ENCODE measurements at places on chromosomes 12 and 14.

DNA sequence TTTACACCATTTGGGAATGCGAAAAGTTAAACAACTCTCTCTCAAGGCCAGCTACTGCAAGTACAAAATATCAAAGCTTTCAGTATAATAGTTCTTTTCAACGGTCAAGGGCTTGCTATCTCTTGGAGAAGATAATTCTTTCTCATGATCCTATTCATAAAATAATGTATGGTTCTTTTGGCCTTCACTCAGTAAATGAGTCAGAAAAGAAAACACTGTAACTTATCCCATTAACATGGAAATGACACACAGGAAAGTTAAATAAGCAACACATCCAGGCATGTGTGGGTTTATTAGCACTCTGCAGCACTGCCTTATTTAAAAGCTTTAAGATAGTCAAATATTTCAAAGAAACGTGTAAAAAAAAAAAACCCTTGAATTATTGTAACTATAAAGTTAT lies 36.9 kb downstream of the ZFC3H1 start:
- DNase-seq, result no peak

- DNase-seq, result no peak
These were observed 63.4 kb upstream of the CSRP2 start for GRCh38 chr12:76942267-76942666.

- DNase-seq, result peak; percentile 80
These were observed 54.2 kb downstream of the C12orf42 start for GRCh38 chr12:103441437-103442181.

DNA sequence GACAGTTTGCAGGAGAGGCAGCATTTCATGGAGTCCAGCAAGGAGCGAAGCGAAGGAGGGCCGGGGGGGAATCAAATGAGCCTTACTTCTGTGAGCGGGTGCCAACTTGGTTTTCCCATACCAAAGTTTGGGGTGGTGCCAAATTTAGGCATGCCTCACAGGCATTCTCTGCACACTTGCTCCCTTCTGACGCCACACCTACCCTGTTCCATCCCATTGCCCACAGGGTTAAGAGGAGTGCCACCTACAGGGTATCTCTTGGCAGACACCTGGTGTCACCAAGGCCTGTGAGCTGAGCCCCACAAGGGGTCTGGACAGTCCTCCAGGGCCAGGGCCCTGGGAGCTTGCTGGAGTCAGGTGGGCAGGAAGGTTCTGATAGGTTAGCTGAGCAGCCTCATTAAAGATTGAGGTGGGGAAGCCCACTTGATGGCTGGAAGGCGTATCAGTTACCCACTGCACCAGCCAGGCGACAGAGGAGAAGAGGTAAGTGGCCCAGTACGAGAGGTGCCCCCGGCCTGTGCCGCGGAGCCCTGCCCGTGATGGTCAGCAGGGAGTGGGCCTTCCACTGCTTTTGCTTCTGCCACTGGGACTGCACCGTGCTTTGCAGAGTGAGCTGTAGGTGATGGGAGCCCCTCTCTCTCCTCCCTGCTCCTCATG lies 45.2 kb downstream of the DEGS2 start:
- no peak for DNase-seq

DNA sequence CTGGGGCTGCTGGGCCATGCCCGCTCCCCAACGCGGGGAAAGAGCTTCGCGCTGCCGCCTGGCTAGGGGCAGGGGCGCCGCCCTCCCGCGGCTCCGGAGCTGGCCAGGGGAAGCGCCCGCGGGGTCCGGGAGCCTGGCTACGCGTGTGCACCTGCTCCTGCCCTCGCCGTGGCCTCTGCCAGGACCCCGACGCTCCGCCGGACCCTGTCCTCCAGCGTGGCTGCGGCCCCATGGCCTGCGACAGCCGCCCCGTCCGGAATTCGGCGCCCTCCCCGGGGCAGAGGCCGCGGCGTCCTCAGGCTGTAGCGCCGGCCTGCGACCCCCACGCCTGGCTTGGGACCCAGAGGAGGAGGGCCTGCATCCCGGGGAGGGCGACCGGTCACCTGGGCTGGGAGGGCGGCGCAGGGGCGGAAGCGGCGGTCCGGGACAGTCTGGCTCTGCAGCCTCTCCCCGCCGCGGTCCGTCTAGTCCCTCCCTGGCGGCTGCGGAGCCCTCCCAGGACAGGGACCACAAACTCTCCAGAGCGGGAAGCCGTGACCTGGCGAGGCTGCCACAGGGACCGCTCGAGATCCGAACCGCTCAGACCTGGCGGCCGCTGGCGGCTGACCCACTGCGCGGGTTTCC lies 85.6 kb downstream of the ALG10 start:
- DNase-seq, result no peak

DNA sequence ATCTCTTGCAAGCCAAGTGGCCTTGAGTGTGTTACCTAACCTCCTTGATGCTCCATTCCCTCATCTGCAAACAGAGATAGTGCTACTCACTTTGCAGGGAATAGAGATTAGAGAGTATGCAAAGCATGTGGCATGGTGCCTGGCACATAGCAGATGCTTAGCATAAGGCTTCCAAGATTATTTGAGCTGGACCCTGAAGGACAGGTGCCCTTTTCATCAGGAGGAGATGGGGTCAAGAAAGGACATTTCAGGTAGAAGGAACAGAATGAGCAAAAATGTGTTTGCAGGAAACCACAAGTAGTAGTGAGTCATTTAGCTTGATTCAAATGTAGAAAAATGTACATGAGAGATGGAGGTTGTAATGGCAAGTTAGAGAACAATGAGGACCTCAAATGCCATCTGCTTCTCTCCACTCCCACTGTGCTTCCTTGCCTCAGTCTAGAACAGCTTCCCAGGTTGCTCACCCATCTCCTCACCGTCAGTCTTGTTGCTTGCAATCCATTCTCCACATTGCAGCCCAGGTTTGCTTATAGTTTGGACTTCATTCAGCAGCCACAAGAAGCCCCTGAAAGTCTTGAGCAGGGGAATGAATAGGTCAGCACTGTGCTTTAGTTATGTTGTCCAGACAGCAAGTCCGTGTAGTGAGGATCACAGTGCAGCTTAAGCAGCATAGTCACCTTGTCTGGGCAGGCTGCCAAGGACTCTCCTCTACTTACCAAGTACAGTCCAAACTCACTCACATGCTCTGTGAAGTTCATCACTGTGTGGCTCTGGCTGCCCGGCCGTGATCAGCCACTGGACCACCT lies 536.3 kb upstream of the CCDC196 start:
- peak; percentile 11 for DNase-seq

- DNase-seq, result no peak
These were observed 708.0 kb downstream of the MED13L start for GRCh38 chr12:115569345-115570068.

Measured in GM06990 (cell line).